Aortic smooth muscle cell (primary cell): ENCODE measurements at places on chromosomes 6 and 20. TPM values are rescaled to one million over a fixed set of nuclear protein-coding genes. Genes with fewer than 3 reads are reported as not detected.

The AKAP12 gene
- 198 and 456 TPM in 2 replicates for total RNA-seq

The OR2J3 gene
- not detected in 2 replicates for total RNA-seq

The LINC00237 gene
- total RNA-seq = not detected in 2 replicates

The SLC22A1 gene
- total RNA-seq = 0.53 and 0.75 TPM in 2 replicates

The UNC5CL gene
- under 0.01 TPM in 1 of 2 replicates, not detected in the other for total RNA-seq

The CSTF1 gene
- 27.3 and 29.9 TPM in 2 replicates for total RNA-seq

The IL22RA2 gene
- total RNA-seq = not detected in 2 replicates

The LHFPL5 gene
- total RNA-seq = not detected in 2 replicates

The EPB41L2 gene
- 122 and 167 TPM in 2 replicates for total RNA-seq

The PXDC1 gene
- total RNA-seq = 49.0 and 49.4 TPM in 2 replicates

The RIMS1 gene
- total RNA-seq = 2.2 and 8.0 TPM in 2 replicates

The CTCFL gene
- not detected in 2 replicates for total RNA-seq

The SIRT5 gene
- total RNA-seq = 4.9 and 5.6 TPM in 2 replicates

The UQCC2 gene
- total RNA-seq = 31.6 and 34.9 TPM in 2 replicates

The RGS19 gene
- total RNA-seq = 5.7 and 8.0 TPM in 2 replicates

The GGTLC1 gene
- total RNA-seq = not detected in 2 replicates

The F13A1 gene
- not detected in 2 replicates for total RNA-seq

The TCP11 gene
- total RNA-seq = 0.13 and 0.25 TPM in 2 replicates

The PLCB4 gene
- 0.79 and 3.0 TPM in 2 replicates for total RNA-seq

The YTHDF1 gene
- total RNA-seq = 17.2 and 18.2 TPM in 2 replicates

The HLA-DMA gene
- 0.79 and 1.8 TPM in 2 replicates for total RNA-seq

The RSPH4A gene
- total RNA-seq = 0.13 and 0.19 TPM in 2 replicates

The RAET1L gene
- total RNA-seq = not detected in 2 replicates

The JAG1 gene
- total RNA-seq = 180 and 219 TPM in 2 replicates

The HRH3 gene
- total RNA-seq = not detected in 2 replicates

The LPA gene
- total RNA-seq = not detected in 2 replicates

The MCM8 gene
- total RNA-seq = 6.7 and 11.2 TPM in 2 replicates

The OOEP gene
- total RNA-seq = not detected in 2 replicates

The MMS22L gene
- total RNA-seq = 11.9 and 13.6 TPM in 2 replicates

The POPDC3 gene
- total RNA-seq = 0.44 and 0.92 TPM in 2 replicates

The DDX27 gene
- total RNA-seq = 26.1 and 36.3 TPM in 2 replicates

The PPP1R16B gene
- 0.75 and 1.5 TPM in 2 replicates for total RNA-seq

The OR2B6 gene
- not detected in 2 replicates for total RNA-seq

The RGS17 gene
- 19.3 and 37.3 TPM in 2 replicates for total RNA-seq

The C6orf15 gene
- not detected in 2 replicates for total RNA-seq

The POM121L2 gene
- total RNA-seq = not detected in 2 replicates

The RWDD2A gene
- total RNA-seq = 5.0 and 5.7 TPM in 2 replicates

The PMEPA1 gene
- 2.6 and 2.7 TPM in 2 replicates for total RNA-seq

The PTCHD4 gene
- 0.62 and 1.2 TPM in 2 replicates for total RNA-seq

The SLC17A3 gene
- total RNA-seq = not detected in 2 replicates

The SSTR4 gene
- 0.13 TPM in 1 of 2 replicates, not detected in the other for total RNA-seq

The HCRTR2 gene
- total RNA-seq = not detected in 2 replicates

The SLC35F1 gene
- total RNA-seq = not detected in 2 replicates
